NCI-H69 (cell line): ENCODE measurements at places on chromosomes 6 and 20.

- DNase-seq, result peak; percentile 12
Measured at GRCh38 chr6:68958327-68958726, 323.2 kb downstream of the ADGRB3 start.

- no peak for DNase-seq
Measured at GRCh38 chr6:41967312-41968287, 26.0 kb upstream of the CCND3 start.

DNA sequence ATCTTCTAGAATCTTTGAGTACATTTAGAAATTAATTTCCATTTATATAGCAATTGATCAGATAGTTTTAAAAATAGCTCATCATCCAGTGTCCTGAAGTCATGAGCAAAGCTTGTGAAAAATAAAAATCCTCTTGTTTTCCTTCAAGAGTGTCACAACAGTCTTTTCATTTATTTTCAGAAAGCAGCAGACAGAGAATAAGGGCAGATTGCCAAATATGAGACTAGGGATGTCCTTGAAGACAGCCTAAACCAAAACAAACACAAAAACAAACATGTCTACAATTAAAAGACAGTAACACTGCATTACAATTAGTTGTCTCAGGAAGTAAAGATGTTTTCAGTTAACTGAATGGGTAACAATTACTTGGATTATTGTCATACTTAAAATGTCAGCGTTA is 682.8 kb downstream of the TFAP2A start:
- peak; percentile 72 for DNase-seq

DNA sequence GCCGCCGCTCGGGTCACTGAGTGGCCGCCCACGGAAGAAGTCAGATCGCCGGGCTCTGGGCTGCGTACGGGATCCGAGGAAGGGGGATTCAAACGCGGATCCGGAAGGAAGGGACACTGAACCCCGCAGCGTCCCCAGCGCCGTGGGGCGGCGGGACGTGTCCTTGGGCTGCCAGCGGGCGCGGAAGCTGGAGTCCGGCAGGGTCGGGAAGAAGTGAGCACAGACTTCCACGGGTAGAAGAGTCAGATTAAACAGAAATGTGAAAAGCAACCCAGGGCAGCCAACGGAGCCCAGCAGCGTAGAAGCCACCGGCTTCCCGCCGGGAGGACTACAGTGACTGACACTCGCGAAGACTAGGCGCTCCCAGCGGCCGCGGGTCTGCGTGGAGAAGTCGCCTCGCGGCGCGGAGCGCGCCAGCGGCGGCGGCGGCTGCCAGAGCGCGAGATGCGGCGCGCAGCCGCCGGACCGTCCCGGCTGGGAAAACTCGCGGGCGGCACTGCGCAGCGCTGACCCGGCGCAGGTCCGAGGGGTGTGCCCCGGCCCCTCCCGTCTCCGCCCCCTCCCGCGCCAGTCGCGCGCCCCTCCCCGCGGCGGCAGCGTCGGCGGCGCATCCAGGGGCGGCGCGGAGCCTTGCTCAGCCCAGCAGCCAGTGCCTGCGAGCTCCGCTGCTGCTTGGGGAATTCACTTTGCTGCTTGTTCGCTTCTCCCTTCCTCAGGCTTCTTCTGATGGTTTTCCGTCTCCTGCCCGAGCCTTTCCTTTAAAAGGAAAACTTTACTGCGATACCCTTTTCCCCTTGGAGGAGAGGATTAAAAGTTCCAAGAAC is at the start of gene SAMD5:
Gene SAMD5, plus strand, starts transcription at position 649 of the 824 bp plus-strand sequence. CDS start 239 bp downstream, outside the sequence.
- DNase-seq, result peak; percentile 73

- DNase-seq, result no peak
Measured at GRCh38 chr20:3685341-3685740, 3.5 kb upstream of the ADAM33 start.

GRCh38 chr20:58743929-58744534 is 51.4 kb downstream of the NPEPL1 start:
- no peak for DNase-seq

- peak; percentile 61 for DNase-seq
Measured at GRCh38 chr6:50815436-50816114, 3.1 kb upstream of the TFAP2B start.

DNA sequence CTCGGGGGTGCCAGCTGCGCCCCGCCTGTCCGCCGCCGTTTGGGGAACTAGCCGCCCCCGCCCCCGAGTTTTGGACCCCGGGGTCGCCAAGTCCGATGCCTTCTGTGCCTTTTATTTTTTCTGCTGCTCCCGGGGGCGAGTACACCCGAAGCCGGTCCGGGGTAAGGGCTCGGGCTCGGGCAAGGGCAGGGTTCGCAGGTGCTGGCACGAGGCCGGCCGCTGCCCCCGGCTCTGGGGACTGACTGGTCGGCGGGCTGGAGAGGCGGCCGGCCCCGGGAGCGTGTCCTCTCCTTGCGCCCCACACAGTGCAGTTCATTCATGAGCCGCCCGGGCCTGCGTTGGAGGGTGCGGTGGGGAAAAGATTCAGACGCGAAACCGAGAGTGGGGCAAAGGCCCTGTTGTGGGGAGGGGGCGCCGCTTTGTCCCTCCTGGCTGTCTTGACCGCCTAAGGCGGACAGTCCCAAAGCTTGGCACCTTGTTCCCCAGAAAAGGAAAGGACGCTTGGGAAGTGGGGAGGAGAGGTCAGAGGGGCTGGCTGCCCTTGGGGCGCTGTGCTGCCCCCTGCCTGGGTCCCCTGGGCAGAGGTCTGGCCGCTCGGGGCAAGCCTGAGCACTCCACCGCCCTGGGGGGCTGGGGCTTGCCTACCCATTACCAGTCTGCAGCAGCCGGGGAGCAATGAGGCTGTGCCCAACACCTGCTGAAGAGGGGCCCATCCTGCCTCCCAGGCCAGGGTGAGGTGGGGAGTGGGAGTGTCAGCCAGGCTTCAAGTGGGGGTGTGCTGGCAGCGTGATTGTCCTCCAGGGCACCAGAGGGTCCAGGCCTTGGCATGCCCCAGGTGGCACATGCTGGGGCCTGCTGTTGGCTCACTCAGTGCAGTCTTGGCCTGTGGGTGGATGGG is 915 bp downstream of the TMEM63B start:
- DNase-seq, result peak; percentile 43

GRCh38 chr6:24909241-24910216 is 26.2 kb downstream of the RIPOR2 start:
- peak; percentile 77 for DNase-seq

GRCh38 chr6:1917626-1918371 is 308.1 kb downstream of the FOXC1 start:
- DNase-seq, result no peak

DNA sequence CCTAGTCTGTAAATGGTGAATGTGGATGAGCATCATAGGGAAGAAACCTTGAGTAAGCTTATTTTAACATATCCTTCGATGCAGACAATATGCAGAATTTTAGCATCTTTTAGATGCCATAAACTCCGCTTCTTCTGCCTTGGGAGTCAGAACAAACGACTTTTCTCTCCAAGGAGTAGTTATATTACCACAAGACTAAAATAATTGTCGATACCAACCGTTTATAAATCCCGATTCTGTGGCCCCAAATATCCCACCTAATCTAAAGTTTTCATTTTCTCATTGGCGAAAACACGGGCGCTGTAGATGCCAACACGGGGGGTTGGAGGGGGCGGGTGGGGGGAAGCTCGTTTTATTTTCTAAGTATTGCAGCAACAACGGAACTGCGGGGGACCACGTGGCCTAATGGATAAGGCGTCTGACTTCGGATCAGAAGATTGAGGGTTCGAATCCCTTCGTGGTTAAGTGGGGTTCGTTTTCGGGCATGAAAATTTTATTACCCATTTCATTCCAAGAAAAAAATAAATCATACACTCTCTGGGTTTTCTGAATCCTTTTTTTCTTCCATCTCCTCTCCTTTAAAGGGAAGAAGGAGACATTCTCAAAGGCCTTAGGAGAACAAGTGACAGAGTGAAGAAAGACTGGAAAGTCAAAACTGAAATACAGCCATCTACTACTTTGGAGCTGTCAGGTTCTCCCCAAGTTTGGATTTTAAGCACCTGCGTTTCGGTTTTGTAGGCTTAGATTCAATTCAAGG is 65.5 kb upstream of the BTN3A2 start:
- peak; percentile 63 for DNase-seq
